ENCODE measurements at places on chromosomes 16 and 17.

DNA sequence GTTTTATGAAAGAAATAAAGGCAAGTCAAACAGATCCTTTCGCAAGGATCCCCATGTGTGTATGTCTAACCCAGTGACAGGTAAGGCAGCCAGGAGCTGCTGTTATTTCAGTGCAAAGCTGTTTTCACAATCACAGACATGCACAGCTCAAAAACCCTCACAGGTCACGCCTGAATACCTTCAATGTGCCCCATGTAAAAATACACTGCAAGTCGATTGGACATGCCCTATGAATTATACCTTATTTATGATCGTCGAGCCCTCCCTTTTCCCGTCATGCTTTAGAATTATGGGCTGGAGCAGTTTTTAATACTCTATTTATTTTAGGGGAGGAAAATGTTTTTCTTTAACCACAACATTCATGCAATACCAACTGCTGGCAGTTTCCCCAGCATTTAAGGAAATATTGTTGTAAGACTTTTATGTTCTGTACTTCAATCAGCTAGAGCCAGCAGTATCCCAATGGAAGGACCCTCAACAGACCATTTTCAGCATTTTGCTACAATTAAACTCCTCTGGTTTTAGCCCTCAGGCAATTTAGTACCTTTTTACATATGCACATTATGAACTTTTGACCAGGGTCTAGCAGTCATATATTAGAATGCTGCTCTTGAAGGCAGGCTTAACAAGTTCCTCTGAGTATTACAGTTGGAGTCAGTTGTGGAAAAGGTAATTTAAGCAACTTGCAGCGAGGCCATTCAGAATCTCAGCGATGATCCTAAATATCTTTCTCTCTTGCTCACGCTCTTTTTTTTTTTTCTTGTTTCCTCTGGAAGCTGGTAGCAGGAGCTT is 362.2 kb downstream of the WWOX start:
- no peak overlapping the region for H3K27ac ChIP-seq
- H3K4me1 ChIP-seq: peaks cover 6% of the 10 kb centered on the region
- no peaks in the 10 kb centered on the region for H3K36me3 ChIP-seq
- DNase-seq: no peak

GRCh38 chr17:1714427-1714979 is 4.3 kb upstream of the TLCD2 start:
- peak overlapping the region; percentile 99 for H3K4me3 ChIP-seq
- peaks cover 20% of the 10 kb centered on the region for H3K36me3 ChIP-seq
- DNase-seq: peak; percentile 99
- H3K27ac ChIP-seq: peak overlapping the region; percentile 100
- no peaks in the 10 kb centered on the region for H3K27me3 ChIP-seq

- no peak overlapping the region for H3K4me3 ChIP-seq
- no peaks in the 10 kb centered on the region for H3K27me3 ChIP-seq
- H3K4me1 ChIP-seq: peaks cover 19% of the 10 kb centered on the region
- no peak for DNase-seq
- H3K27ac ChIP-seq: no peak overlapping the region
These were observed 5.7 kb downstream of the SNX11 start for GRCh38 chr17:48113201-48113676.

- no peak overlapping the region for H3K27ac ChIP-seq
- no peaks in the 10 kb centered on the region for H3K27me3 ChIP-seq
- peak overlapping the region; percentile 90 for H3K4me3 ChIP-seq
- H3K4me1 ChIP-seq: peaks cover 24% of the 10 kb centered on the region
- no peak for DNase-seq
These were observed 9.5 kb upstream of the ZFP90 start for GRCh38 chr16:68529608-68529930.

GRCh38 chr16:87955302-87956097 is 4.3 kb downstream of the BANP start:
- H3K4me3 ChIP-seq: no peak overlapping the region
- H3K4me1 ChIP-seq: peaks cover 47% of the 10 kb centered on the region
- no peaks in the 10 kb centered on the region for H3K36me3 ChIP-seq
- peak overlapping the region; percentile 13 for H3K27ac ChIP-seq

All from suprapubic skin (tissue), 4 donors.